ENCODE measurements at places on chromosomes 2 and 18. TPM values are rescaled to one million over a fixed set of nuclear protein-coding genes. Genes with fewer than 3 reads are reported as not detected.

DNA sequence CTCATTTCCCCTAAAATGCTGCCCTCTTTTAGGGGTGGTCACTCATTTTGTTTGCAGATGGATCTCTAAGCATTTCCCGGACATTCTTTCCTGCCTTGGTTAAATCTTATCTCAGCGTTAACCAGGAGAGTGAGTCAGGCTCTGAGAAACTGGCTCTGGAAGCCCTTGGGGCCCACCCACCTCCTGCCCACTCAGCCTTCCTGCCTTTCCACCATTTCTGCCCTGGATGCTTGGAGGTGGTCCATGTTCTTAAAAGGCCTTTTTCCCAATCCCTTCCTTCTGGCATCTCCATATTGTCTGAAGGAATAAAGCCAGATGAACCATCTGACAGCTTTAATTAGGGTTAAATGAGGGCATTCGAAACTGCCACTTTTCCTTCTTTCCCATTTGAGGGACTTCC is 9.5 kb downstream of the HK2 start:
- DNase-seq: no peak

- DNase-seq: no peak
Observed at GRCh38 chr2:215811003-215811402, 202.3 kb downstream of the MREG start.

GRCh38 chr18:56296381-56296780 is 342.0 kb downstream of the TXNL1 start:
- DNase-seq: no peak

DNA sequence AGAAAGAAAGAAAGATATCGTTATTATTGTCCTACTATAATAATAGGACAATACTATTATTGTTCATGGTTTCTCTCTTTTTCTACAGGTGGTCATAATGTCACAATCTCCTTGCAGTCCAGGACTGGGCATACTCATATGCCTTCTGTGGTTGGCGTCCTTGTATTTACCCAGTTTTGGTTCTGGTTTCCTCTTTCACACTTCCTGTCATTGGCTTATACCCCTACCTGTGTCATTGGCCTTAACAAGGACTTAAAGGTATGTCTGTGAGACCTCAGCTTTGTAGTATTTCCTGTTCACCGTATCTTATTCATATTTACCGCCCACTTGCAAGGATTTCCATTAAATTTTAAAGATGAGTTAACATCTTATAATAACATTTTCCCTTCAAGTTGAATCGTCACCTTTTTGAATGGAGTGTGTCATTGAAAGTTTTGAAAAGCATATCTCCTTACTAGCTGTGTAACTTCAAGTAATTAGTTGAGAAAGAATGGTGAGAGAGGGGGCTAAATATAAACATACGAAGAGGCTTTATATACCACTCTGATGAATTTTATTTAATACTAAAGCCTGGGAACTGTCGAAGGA is 36.5 kb upstream of the HTR2B start:
- no peak for DNase-seq

DNA sequence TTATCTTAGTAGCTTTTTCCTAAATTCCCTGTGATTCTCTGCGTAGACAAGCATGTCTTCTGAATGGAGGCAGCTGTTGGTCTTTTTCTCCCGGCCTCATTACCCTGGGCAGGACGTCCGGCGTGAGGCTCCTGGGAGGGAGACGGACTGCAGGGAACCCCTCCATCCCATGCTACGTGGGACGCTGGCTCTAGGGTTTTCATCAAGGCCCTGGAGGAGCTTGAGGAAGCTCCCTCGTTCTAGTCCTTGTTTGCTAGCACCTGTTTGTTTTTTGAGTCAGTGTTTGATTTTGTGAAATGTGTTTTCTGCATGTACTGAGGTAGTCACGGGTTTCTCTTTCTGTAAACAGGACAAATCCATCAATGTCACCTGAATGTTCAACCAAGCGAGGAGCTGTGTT is 99.3 kb upstream of the TMEM18 start:
- DNase-seq: no peak

Gene TEKT4
- not detected for total RNA-seq

Gene MYCN
- 3.8 TPM for total RNA-seq

Gene REG1A
- total RNA-seq: not detected

Gene COL4A4
- total RNA-seq: 0.16 TPM

Gene RAPGEF4
- 29.6 TPM for total RNA-seq

Gene HTR2B
- not detected for total RNA-seq

Gene SP9
- 0.23 TPM for total RNA-seq
